ELF-1 (cell line): ENCODE measurements at places on chromosomes 3 and 15.
A peak's percentile ranks its signal among the peaks of the same experiment; 100 is the strongest.

DNA sequence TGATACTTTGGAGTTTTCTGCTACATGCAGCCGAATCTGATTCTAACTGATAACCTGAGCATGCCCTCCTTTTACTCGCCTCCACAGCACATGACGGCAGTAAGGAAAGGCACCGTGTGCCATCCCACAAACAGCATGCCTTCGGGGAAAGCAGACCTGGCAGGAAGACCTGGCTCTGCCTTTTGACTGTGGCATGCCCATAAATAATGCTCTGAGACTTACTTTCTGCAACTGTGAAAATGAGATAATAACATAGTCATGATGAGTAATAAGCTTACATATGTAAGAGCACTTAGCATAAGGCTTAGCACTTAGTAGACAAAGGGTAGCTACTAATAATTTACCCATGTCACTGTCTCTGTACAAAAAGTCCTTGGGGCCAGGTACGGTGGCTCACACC, 32.9 kb downstream of the MTHFS start:
- DNase-seq = no peak

- DNase-seq = peak; percentile 68
These were observed 28.9 kb upstream of the ICE2 start for GRCh38 chr15:60507596-60508424.

DNA sequence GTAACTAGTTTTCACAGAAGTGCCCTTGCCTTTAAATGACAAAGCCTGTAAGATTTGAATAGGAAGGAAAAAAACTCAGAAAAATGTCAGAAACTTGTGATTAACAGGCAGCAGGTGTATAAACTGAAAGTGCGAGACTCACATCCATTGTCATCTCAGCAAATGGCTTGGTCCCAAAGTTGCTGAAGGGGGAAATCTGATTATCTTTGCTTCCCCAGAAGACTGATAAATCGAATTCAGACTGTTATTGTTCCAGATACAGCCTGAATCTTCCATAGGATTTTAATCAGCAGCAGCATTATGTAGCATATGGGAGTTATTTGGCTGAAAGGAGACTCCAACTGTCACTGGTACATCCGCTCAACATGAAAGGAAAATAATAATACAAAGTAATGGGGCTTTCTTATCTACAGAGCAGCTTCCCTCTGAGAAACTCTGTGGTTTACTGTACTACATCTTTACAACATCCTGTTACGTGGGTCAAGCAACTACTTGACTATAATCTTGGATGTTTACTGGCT, 550.4 kb upstream of the CCDC54 start:
- DNase-seq = no peak

GRCh38 chr3:118778201-118778600, 256.4 kb downstream of the IGSF11 start:
- DNase-seq = no peak

- DNase-seq = no peak
These were observed 125.8 kb upstream of the TMEM108 start for GRCh38 chr3:132912416-132912753.

- peak; percentile 72 for DNase-seq
These were observed 69.7 kb downstream of the USF3 start for GRCh38 chr3:113626503-113627371.

DNA sequence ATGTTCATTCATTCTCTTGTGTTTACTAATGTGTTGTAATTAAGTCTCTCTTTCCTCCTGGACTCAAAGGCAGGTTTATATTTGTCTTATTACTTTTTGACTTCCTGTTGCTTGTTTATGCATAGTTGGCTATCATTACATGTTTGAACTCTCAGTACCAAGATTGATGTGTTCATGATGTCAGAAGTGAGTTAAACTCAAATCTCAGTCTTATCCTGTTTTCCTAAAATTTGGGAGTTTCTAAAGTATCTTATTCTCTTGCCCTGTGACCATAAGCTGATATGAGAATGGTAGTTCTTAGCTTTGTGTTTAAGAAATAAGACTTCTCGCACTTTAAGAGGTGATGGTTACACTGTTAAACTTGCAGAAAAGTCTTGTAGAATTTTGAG, 5.2 kb downstream of the GLCE start:
- no peak for DNase-seq

GRCh38 chr15:70478251-70478990, 284.9 kb downstream of the UACA start:
- no peak for DNase-seq

DNA sequence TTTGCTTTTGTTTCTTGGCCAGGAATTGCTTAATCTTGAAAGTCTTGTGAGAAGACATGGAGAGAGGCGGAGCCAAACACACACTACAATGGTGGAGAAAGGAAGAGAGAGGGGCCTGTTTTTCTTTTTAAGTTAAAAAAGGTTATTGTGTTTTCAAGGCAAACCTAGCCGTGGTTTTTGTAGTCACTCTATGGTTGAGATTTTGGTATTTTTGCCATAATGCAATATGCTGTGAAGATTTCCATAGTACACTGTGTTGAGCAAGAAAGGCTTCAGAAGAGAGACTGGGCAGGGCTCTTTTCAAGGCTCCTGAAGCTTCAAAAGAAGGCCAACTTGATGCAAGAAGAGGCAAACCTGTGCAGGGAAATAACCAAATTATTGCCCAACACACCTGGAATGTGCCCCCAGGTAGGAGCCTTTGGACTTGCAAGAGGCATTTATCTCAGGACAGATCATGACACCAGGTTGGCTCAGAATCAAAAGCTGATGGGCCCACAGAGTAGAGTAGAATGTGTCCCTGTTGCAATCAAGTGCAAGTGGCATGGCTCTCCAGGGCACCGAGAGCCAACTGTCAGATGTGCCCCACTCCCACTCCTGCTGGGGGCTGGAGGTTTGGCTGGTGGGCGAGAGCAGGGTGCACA, 22.1 kb downstream of the AMOTL2 start:
- DNase-seq = peak; percentile 59

- no peak for DNase-seq
These were observed 100.2 kb downstream of the RSRC1 start for GRCh38 chr3:158210067-158210466.

DNA sequence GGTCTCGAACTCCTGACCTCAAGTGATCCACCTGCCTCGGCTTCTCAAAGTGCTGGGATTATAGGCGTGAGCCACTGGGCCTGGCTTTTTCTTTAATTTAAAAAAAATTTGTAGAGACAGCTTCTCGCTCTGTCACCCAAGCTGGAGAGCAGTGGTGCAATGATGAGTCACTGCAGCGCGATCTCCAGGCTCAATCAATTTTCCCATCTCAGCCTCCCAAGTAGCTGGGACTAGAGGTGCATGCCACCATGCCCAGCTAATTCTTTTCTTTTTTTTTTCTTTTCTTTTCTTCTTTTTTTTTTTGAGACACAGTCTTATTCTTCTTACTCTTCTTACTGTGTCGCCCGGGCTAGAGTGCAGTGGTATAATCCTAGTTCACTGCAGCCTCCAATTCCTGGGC, 19.8 kb downstream of the TUBGCP4 start:
- DNase-seq = no peak

DNA sequence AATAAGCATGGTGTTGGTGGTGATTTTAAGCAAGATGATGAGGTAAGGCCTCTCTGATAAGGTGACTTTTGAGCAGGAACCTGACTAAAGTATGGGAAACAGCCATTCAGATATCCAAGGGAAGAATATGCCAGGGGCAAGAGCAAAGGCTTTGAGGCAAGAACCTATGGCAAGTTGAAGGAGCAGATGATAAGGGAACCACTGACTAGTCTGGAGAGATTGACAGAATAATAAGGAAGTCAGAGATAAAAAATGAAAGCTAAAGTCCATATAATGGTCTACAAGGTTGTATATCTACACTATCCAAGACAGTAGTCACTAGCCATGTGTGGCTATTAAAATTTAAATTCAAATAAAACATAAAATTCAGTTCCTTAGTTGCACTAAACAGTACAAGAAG, 2.5 kb upstream of the C3orf38 start:
- no peak for DNase-seq

DNA sequence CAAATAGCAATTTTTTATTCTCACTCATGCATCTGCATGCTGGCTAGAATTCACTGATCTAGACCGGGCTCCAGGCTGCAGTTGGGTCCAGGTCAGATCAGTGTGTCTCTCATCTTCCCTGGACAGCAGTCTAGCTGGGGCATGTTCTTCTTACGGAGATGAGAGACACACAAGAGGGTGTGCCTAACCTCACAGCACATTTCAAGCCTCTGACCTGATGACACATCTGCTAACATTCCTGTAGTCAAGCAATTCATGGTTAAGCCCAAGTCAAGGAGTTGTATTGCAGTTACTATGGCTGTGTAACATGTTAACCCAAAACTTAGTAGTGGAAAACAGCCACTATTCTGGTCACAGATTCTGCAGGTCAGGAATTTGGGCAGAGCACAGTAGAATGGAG, 13.1 kb downstream of the BSN start:
- DNase-seq = no peak

- DNase-seq = peak; percentile 14
These were observed 519.7 kb downstream of the DIPK2A start for GRCh38 chr3:144491333-144491732.

DNA sequence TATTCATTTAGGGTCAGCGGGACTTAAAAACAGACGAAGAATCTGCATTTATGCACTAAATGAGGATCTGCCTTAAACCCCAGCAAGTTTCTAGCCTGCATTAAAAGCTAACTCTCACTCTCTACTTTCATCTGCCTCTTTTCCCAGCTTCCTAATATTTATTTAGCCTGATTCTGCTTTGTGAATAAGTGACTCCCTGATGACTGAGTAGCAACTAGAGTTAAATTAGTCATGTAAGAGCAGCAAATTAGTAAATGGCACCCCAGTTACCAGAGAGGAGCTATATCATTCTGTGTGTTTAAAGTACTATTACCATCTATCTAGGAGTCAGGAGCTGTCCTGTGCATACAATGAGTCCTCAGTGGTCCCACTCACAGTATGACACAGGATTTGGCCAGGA, 391.0 kb upstream of the RORA start:
- no peak for DNase-seq

DNA sequence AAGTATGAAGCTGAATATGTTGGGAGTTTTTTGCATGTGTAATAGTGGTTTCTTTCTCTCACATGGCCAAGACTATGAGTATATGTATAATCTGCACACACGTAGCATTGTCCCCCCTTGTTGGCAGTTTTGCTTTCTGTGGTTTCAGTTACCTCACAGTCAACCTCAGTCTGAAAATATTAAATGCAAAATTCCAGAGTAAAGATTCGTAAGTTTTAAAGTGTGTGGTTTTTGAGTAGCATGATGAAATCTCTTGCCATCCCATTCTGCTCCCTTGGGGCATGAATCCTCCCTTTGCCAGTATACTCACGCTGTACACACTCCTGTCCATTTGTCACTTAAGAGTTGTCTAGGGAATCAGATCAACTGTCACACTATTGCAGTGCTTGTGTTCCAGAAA, 742.0 kb upstream of the CCDC54 start:
- no peak for DNase-seq

GRCh38 chr3:186787642-186788481, 4.5 kb downstream of the EIF4A2 start:
- no peak for DNase-seq

DNA sequence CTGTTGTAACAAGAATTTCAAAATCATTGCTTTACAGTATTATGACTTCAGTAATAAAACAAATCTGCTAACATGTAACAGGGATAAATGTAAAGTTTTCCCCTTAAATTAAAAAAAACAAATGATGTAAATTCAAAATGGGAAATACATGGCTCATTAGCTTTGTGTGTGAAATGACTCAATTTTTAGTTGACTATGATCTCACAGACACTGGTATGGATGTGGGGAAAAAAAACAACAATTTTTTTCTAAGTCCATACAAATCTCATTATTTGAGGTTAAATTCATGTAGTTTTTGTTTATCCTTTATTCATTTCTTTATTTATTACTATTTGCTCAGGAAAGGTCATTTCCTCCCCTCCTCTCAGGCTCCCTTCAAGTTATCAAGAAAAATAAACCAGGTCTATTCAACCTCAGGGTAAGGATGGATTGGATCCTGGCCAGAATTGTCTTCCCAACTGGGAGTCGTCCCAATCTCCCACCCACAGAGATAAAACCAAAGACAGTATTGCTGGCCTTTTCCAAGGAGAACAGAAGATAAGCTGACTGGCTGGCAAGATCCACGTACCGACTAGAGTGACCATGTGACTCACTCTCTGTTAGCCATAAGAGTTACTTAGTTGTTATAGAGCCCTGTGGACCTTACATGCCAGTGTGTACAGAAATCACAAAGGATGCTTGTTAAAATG, 373.3 kb downstream of the GAP43 start:
- no peak for DNase-seq

DNA sequence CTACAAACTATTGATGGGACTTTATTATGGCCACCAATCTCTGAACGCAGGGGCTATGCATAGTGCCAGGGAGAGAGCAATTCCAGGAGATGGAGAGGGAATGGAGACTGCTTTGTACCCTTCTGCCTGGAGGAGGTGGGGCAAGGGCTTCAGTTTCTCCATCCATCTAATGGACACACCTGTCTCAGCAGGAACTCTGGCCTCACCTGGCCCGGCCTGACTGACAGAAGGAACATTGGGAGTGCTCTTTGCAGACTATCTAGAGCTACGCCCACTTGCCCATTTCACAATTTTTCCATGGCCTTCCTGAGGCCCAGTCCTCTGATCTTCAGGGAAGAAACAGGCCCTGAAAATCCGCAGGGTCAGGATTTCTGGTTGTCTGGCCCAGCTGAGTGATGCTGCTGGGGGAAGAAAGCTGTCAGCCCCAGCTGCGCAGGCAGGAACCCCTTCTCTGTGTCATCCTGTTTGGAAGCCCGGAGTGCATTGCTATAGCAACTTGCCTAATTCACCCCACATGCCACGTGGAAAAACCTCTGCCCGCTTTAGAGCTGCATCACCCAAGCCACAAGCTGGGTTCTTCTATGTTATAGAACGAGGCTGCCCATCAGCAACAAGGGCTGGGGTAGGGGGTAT, 6.4 kb downstream of the ITGA11 start:
- no peak for DNase-seq

DNA sequence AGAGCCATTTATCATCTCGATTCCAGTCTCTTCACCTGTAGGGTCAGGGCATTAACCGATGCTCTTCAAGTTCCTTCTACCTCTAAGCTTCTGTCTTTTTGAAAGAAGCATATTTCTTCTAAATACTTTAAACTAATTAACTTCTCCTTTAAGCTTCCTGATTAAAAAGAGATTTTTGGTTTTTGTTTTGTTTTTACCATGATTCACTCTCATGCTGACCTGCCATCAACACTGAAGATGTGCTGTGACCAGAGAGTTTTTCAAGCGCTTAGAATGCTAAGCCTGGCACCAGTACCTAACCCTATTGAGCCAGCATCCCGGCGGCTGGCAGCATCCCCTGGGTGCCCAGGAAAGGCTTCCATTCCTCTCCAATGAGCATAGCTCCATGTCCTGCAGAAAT, 89.3 kb downstream of the FOXP1 start:
- no peak for DNase-seq

DNA sequence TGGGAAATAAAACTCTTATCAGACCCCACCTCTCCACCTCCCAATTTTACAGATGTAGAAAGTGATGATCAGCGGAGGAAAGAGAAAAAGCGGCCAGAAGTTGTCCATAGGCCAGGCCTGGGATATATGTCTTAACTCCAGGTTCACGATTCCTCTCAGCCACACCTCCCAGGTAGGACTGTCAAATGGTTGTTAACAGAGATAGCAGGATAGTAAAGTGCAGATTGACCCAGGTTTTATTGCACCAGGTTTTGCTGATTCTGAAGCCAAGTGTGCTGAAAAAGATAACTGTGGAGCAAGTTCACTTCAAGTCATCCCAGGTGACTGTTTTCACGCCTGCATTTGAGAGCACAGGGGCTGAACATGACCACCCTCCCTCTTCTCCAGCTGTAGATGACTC, 36.1 kb downstream of the LSM3 start:
- DNase-seq = no peak

GRCh38 chr3:113968986-113969385, 21.2 kb downstream of the ZDHHC23 start:
- no peak for DNase-seq

GRCh38 chr3:157335233-157336076, 101.2 kb upstream of the PTX3 start:
- DNase-seq = peak; percentile 54
